Activated CD4-positive, alpha-beta memory T cell treated with anti-CD3 and anti-CD28 coated beads, Interleukin-2, amount 10 ng/mL, durations not matched to agents 7 days and 5 days (primary cell): ENCODE measurements at places on chromosomes 1 and 21. TPM values are rescaled to one million over a fixed set of nuclear protein-coding genes. Genes with fewer than 3 reads are reported as not detected.

The C4BPA gene
- not detected for total RNA-seq

The HCRTR1 gene
- total RNA-seq = not detected

The C21orf58 gene
- 49.4 TPM for total RNA-seq

The KIF1B gene
- 22.5 TPM for total RNA-seq
